Upper lobe of left lung (tissue), 6 donors: ENCODE measurements at places on chromosomes 2 and 18.
A peak's percentile ranks its signal among the peaks of the same experiment; 100 is the strongest.

DNA sequence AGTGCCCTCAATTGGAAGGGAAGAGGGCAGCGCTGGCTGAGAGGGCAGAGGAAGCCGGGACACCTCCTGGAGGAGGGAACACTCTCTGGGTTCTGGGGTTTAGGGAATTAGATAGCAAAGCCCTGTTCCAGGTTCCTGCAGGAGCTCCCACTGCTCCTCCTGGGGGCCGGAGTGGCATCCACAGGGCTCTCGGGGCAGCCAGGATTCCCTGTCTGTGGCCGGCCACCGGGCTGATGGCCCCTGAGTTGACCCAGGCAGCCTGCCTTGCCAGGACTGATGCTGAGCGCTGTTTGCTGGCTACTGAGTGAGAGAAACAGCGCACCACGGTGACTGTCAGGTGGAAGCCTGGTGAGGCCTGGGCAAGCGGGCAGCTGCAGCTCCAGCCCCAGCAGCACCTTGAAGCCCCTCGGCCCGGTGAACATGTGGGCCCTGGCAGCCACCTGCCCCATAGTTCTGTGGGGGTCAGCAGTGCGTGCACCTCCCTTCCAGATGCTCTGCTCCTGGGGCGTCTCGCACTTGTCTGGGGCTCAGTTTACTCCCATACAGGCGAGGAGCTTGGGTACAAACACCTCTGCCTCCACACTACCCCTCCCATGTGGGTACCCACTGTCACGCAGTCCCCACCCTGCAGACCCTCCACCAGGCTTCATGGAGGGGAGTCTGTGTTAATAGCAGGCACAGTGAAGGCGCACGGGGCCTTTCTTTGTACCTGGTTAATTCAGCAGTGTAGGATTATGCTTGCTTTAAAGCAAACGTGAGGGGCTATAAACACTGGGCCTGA, 7.7 kb upstream of the ALLC start:
- H3K4me1 ChIP-seq: peaks cover 12% of the 10 kb centered on the region
- DNase-seq: peak; percentile 70

GRCh38 chr18:42113529-42114191, 158.6 kb downstream of the PIK3C3 start:
- peak overlapping the region; percentile 33 for H3K27ac ChIP-seq
- no peaks in the 10 kb centered on the region for H3K27me3 ChIP-seq
- DNase-seq: no peak
- H3K4me1 ChIP-seq: peaks cover 12% of the 10 kb centered on the region

GRCh38 chr18:28062443-28062842, 114.5 kb downstream of the CDH2 start:
- H3K27ac ChIP-seq: no peak overlapping the region
- H3K27me3 ChIP-seq: no peaks in the 10 kb centered on the region
- no peak overlapping the region for H3K4me3 ChIP-seq

DNA sequence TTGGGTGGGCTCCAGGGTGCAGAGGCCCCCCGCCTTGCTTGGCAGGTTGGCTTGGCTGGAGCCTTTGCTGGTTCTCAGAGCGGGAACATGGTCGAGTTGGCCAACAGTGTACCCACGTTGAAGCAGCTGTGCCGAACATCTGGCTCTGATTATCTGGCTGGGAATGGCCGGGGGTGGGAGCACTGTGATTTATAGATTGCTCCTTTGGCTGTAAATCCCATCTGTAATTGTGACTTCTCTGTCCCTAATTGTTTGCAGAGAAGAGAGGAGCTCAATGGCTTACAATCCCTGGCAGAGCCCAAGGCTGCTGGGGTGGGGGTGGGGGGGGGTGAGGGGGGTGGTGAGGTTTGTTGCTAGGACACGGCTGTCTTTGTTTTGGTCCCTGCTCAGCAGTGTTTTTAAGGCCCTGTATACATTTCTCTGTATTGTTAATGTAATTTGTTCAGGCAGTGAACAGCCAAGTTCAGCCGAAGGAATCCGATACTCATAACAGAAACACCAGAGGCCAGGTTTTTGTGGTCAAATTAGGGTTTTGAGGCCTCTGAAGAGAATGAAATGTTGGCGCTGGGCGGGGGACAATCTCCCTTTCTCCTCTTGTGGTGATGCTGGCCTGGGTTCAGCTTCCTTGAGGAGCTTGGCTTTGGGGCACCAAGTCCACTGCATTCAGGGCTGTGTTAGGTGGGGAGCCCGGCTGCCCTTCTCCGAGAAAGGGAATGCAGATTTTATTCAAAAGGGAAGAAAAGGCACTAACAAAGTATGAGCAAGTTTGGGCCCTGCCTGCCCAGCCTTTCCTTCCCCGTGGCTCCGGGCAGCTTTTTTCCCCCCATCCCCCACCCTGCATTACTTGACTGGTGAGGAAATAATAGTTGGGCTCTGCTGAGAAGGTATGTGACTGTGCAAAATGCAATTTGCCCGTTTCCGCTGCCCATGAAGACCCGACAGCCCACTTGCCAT, 82.5 kb downstream of the TCF7L1 start:
- peaks cover 14% of the 10 kb centered on the region for H3K4me1 ChIP-seq
- DNase-seq: no peak
- H3K27ac ChIP-seq: peak overlapping the region; percentile 11

DNA sequence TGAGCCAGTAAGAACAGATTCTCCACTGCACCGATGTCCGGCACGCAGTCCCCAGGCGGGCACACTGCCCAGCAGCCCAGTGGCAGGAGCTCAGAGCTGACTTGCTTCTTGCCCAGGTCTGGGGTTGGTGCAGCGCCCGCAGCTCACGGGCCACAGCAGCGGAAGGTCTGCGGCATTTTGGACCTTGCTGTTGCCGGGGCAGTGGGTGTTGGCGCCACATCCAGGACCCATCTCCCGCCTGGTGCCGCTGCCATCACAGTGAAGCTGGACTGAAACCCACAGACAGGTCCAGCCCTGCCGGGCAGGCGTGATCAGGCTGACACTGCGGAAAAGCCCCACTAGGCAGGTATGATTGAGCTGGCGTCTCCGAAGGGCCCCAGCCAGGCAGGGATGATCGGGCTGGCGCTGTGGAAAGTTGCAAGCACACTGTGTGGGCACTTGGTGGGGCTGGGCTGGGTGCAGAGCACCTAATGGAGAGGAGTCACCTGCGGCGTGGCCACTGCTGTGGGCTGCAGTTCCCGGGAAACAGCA, 75.5 kb downstream of the SLC66A2 start:
- H3K4me3 ChIP-seq: no peak overlapping the region
- H3K27ac ChIP-seq: no peak overlapping the region
- no peaks in the 10 kb centered on the region for H3K36me3 ChIP-seq
- no peak for DNase-seq

DNA sequence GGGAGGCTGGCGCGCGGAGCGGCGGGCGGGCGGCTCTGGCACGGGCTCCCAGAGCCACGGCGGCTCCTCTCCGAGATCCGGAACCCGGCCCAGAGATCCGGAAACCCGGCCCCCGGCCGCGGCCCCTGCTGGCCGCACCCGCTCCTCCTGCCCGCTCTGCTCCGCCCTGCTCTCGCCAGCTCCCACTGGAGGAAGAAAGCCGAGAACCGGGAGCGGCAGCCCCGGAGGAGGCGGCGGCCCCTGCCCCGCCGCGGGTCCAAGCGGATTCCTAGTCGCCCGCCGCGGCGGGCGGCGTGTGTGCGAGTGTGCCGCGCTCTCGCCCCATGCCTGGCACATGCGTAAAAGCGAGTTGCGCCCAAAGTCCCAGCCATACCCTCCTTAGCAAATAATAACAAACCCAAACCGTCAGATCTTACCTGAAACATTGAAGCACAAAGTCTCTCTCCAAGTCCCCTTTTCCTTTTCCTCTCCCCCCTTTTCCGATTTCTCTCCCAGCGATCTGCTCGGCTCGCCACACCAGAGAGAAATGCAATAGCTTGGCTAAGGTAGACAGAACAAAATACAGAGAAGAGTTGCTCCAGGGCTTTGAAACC, 108.7 kb upstream of the KCTD1 start:
- H3K4me1 ChIP-seq: peaks cover 35% of the 10 kb centered on the region
- H3K27ac ChIP-seq: peak overlapping the region; percentile 77
- H3K36me3 ChIP-seq: no peaks in the 10 kb centered on the region
- H3K4me3 ChIP-seq: peak overlapping the region; percentile 74
- peak; percentile 66 for DNase-seq

DNA sequence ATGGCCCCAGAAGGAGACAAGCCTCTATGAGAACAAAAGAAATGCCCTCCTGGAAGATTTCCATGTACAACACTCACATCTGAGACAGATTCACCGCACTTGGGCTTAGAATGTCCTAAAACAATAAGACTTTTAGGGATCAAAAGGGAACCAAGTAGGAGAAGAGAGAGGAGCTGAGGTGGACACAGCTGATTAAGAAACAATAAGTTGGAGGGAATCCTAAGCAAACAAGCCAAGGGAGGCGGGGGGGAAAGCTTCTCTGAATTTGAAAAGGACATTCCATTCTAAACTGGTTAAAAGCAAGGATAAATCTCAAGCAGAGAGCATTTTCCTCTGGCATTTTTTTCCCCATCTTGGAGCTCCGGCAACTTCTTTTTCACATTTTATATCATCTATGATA, 9.9 kb downstream of the ACVR1 start:
- peaks cover 15% of the 10 kb centered on the region for H3K4me1 ChIP-seq
- H3K27ac ChIP-seq: no peak overlapping the region
- no peaks in the 10 kb centered on the region for H3K27me3 ChIP-seq
- H3K4me3 ChIP-seq: no peak overlapping the region

GRCh38 chr2:153495725-153496124, 17.2 kb upstream of the RPRM start:
- no peaks in the 10 kb centered on the region for H3K36me3 ChIP-seq
- H3K27me3 ChIP-seq: no peaks in the 10 kb centered on the region
- H3K4me3 ChIP-seq: no peak overlapping the region
- H3K27ac ChIP-seq: no peak overlapping the region
- H3K4me1 ChIP-seq: no peaks in the 10 kb centered on the region

GRCh38 chr2:14543284-14543683, 89.2 kb upstream of the LRATD1 start:
- H3K27ac ChIP-seq: no peak overlapping the region
- no peaks in the 10 kb centered on the region for H3K4me1 ChIP-seq
- no peaks in the 10 kb centered on the region for H3K27me3 ChIP-seq
- no peaks in the 10 kb centered on the region for H3K36me3 ChIP-seq
- DNase-seq: no peak

DNA sequence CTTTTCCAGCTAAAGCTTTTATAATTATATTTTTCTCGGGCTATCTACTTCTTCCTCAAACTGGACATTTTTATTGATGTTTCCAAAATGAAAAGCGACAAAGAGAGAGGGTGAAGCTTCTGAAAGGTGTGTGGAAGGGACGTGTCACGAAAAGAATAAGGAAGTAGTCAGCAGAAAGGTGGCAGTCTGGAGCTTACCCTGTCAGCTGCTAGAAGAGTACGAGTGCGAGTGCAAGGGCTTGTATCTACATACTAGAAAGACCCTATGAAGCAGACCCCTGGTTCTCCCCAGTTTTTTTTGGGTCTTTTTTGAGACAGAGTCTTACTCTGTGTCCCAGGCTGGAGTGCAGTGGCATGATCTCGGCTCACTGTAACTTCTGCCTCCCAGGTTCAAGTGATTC, 14.6 kb downstream of the FHL2 start:
- DNase-seq: no peak
- H3K27me3 ChIP-seq: no peaks in the 10 kb centered on the region
- H3K36me3 ChIP-seq: no peaks in the 10 kb centered on the region
- H3K4me1 ChIP-seq: peaks cover 9% of the 10 kb centered on the region

GRCh38 chr18:59779979-59780378, 82.8 kb upstream of the CCBE1 start:
- H3K4me3 ChIP-seq: no peak overlapping the region
- no peak for DNase-seq
- no peaks in the 10 kb centered on the region for H3K27me3 ChIP-seq
- H3K27ac ChIP-seq: no peak overlapping the region
- H3K36me3 ChIP-seq: no peaks in the 10 kb centered on the region

- no peak overlapping the region for H3K4me3 ChIP-seq
- H3K27ac ChIP-seq: no peak overlapping the region
- DNase-seq: no peak
- no peaks in the 10 kb centered on the region for H3K36me3 ChIP-seq
These were observed 60.9 kb upstream of the ACAA2 start for GRCh38 chr18:49874238-49874637.

DNA sequence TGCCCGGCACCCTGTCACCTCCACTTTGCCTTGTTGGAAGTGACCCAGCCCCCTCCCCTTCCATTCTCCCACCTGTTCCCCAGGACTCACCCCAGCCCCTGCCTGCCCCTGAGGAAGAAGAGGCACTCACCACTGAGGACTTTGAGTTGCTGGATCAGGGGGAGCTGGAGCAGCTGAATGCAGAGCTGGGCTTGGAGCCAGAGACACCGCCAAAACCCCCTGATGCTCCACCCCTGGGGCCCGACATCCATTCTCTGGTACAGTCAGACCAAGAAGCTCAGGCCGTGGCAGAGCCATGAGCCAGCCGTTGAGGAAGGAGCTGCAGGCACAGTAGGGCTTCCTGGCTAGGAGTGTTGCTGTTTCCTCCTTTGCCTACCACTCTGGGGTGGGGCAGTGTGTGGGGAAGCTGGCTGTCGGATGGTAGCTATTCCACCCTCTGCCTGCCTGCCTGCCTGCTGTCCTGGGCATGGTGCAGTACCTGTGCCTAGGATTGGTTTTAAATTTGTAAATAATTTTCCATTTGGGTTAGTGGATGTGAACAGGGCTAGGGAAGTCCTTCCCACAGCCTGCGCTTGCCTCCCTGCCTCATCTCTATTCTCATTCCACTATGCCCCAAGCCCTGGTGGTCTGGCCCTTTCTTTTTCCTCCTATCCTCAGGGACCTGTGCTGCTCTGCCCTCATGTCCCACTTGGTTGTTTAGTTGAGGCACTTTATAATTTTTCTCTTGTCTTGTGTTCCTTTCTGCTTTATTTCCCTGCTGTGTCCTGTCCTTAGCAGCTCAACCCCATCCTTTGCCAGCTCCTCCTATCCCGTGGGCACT, 4.5 kb downstream of the RETREG2 start:
- DNase-seq: no peak
- no peak overlapping the region for H3K27ac ChIP-seq
- no peaks in the 10 kb centered on the region for H3K27me3 ChIP-seq
- peaks cover 47% of the 10 kb centered on the region for H3K36me3 ChIP-seq
- peaks cover 13% of the 10 kb centered on the region for H3K4me1 ChIP-seq

DNA sequence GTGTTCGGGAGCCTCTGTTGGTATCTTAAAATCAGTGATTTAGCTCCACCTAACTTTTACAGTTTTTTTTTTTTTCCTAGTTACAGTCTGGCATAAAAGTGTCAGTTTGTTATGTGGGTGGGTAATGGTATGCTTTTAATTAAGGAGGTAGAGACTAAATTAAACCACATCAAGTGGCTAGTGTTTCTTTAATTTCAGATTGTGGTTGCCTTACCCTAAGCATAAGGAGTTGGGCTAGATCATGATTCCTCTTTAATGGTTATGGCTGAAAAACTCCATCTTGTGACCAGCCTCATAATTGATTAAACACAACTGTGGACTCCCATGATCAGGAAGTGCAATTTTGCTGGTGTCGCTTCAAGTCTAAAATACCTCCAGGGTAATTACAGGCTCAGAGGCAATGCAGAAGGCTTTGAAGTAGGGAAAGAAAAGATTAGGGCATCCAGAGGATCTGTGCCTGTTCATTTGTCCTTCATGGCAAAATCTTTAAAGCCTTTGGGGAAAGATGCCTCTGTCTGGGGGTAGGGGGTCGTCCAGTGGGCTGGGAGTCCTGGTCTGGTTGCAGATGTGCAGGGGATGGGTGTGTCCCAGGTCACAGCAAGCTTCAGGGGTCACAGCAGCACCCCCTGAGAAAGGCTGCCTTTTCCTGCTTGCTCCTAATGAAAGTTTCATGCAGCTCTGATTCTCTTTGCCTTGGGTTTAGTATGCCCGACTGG, 579.2 kb downstream of the BCL11A start:
- no peak overlapping the region for H3K27ac ChIP-seq
- H3K36me3 ChIP-seq: no peaks in the 10 kb centered on the region
- H3K4me3 ChIP-seq: no peak overlapping the region
- H3K4me1 ChIP-seq: no peaks in the 10 kb centered on the region
